ENCODE measurements at places on chromosomes 2 and 18.

GRCh38 chr2:237603718-237604362, 13.3 kb upstream of the RAB17 start:
- peak; percentile 20 for DNase-seq

- DNase-seq, result no peak
Measured at GRCh38 chr2:119862127-119862889, 102.6 kb downstream of the PTPN4 start.

GRCh38 chr18:62458346-62458745, 64.5 kb upstream of the ZCCHC2 start:
- no peak for DNase-seq

DNA sequence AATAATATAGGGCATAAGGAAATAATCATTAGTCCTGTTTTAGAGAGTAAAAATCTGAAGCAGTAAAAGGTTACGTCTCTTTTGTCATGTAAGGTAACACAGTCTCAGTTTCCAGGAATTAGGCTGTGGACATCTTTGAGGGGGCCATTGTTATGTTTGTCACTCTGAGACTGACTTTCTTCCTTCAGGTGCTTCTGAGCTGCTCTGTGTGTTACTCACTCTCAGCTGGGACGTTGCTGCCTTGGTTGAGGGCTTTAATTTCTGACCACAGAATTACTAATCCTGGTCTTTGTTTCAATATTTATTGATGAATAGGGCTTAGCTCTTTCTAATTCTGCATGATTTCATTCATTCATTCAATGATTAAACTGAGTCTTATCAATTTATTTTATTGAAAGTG, 55.9 kb upstream of the SLC38A11 start:
- DNase-seq, result no peak

- no peak for DNase-seq
Measured at GRCh38 chr2:236944561-236944960, 141.1 kb upstream of the COPS8 start.

DNA sequence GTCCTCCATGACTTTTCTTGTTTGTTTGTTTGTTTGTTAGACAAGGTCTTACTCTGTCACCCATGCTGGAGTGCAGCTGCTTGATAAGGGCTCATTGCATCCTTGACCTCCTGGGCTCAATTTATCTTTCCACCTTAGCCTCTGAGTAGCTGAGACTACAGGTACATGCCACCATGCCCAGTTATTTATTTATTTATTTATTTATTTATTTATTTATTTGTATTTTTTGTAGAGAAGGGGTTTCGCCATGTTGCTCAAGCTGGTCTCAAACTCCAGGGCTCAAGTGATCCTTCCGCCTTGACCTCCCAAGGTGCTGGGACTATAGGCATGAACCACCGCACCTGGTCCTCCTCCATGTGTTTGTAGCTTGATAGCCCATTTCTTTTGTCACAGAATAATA, 37.9 kb downstream of the NBEAL1 start:
- no peak for DNase-seq

All from stimulated activated CD4-positive, alpha-beta T cell treated with anti-CD3 and anti-CD28 coated beads, Interleukin-15, amount 100 ng/mL, for 48 hours (primary cell).